ENCODE measurements at places on chromosomes 3 and 15. TPM values are rescaled to one million over a fixed set of nuclear protein-coding genes. Genes with fewer than 3 reads are reported as not detected.

Gene ZNF774
- total RNA-seq = 0.98 TPM

Gene SLC35A5
- 27.6 TPM for total RNA-seq

Gene SLC24A5
- not detected for total RNA-seq

Gene MKRN2OS
- total RNA-seq = not detected

Gene CNTN6
- not detected for total RNA-seq

Gene RTP1
- total RNA-seq = not detected

Gene CPEB1
- 8.8 TPM for total RNA-seq

Gene HYAL1
- 3.7 TPM for total RNA-seq

Gene HRG
- total RNA-seq = not detected

Gene PIERCE2
- total RNA-seq = 0.73 TPM

Gene CADPS
- total RNA-seq = under 0.01 TPM

Gene TTLL13
- total RNA-seq = not detected

Gene SLC15A2
- not detected for total RNA-seq
